ENCODE measurements at places on chromosomes 13 and 19. TPM values are rescaled to one million over a fixed set of nuclear protein-coding genes. Genes with fewer than 3 reads are reported as not detected.

The ZNF443 gene
- 1.2 TPM for polyA plus RNA-seq

The RXFP2 gene
- polyA plus RNA-seq: not detected

The LHB gene
- not detected for polyA plus RNA-seq

DNA sequence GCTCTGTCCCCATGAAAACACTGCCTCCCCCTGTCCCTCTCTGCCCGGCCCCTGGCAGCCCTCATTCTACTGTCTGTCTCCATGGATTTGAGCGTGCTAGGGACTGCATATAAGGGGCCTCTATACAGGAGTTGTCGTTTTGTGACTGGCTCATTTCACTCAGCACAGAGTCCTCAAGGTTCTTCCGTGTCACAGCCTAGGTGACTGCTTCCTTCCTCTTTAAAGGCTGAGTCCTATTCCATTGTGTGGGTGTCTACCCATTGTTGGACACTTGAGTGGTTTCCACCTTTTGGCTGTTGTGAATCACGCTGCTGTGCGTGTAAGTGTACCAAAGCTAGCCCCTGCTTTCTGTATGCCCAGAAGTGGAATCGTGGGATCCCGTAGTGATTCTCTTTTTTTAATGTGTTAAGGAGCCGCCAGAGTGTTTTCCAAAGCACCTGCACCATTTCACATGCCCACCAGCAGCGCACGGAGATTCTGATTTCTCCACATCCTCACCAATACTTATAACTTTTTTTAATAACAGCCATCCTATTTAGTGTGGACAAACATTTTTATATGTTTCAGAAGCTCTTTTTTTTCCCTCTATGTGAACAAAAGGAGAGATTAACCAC is 116.7 kb downstream of the COL4A2 start:
- H3K4me1 ChIP-seq: peaks cover 25% of the 10 kb centered on the region
- no peaks in the 10 kb centered on the region for H3K27me3 ChIP-seq
- H3K36me3 ChIP-seq: peaks cover 3% of the 10 kb centered on the region
- no peak overlapping the region for H3K27ac ChIP-seq
- DNase-seq: no peak

DNA sequence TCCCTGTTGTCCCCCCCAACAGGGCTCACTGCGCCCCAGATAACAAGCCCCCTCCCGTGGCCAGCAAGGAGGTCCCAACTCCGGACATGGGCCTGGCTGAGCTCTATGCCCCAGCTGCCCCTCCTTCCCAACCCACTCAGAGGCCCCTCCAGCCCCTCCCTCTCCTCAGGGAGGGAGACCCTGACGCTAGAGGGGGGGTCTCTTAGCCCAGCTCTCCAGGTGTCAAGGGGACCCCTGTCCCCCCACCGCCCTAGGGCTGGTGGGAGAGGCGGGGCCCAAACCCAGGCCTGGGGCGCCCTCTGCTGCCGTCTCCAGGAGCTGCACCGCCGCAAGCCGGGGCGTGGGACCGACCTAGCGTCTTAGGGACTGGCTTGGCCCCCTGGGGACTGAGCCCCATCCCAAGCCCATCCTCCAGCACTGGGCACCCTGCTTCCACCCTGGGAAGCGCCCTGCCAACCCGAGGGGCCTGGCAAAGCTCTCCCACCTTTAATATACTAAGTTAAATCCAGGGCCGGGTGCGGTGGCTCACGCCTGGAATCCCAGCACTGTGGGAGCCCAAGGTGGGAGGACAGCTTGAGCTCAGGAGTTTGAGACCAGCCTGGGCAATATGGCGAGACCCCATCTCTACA is 1.4 kb downstream of the GRIN3B start:
- no peak overlapping the region for H3K4me3 ChIP-seq
- peaks cover 20% of the 10 kb centered on the region for H3K27me3 ChIP-seq
- no peaks in the 10 kb centered on the region for H3K4me1 ChIP-seq
- no peak for DNase-seq
- H3K36me3 ChIP-seq: no peaks in the 10 kb centered on the region

GRCh38 chr13:36438594-36439483 is 6.5 kb downstream of the CCNA1 start:
- DNase-seq: no peak
- peaks cover 3% of the 10 kb centered on the region for H3K27me3 ChIP-seq
- no peak overlapping the region for H3K27ac ChIP-seq
- no peaks in the 10 kb centered on the region for H3K36me3 ChIP-seq

GRCh38 chr19:13597640-13598039 is 91.4 kb upstream of the CACNA1A start:
- no peak overlapping the region for H3K27ac ChIP-seq
- no peaks in the 10 kb centered on the region for H3K4me1 ChIP-seq

DNA sequence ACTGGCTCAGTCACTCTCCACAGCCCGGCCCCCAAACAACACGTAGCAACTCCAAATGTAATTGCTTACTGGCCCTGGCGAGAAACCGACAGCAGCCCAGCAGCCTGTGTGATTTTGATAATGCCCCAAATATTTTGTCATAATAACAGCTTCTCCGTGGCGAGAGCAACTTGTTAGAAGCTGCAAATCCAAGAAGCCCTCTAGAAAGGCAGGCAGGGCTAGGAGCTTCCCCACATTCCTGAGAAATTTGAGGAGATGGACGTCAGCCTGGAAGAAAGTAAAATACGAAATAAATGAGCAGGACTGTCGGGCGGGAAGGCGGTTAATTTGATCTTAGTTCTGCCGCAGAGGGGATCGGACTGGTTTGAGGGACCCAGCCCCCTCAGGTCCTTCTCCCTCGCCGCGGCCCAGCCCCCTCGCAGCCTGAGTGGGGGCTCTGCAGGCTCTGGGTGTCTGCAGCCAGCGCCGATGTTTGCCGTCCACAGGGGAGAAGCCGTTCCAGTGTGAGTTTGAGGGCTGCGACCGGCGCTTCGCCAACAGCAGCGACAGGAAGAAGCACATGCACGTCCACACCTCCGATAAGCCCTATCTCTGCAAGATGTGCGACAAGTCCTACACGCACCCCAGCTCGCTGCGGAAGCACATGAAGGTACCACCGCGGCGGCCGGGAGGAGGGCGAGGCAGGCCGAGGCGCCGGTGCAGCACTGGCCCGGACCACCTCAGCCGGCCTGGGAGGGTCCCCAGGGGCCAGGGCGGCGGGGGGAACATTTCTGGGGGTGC is 3.1 kb downstream of the ZIC2 start:
- peaks cover 74% of the 10 kb centered on the region for H3K27me3 ChIP-seq
- no peak overlapping the region for H3K27ac ChIP-seq
- H3K36me3 ChIP-seq: no peaks in the 10 kb centered on the region
- no peak for DNase-seq
- no peaks in the 10 kb centered on the region for H3K4me1 ChIP-seq

DNA sequence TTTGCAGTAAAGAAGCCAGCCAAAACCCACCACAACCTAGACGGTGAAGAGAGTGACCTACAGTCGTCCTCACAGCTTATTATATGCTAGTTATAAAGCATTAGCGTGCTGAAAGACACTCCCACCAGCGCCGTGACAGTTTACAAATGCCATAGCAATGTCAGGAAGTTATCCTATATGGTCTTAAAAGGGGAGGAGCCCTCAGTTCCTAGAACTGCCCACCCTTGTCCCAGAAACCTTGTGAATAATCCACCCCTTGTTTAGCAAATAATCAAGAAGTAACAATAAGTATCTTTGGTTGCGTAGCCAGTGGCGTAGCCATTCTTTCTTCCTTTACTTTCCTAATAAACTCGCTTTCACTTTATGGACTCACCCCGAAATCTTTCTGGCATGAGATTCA is 227.9 kb upstream of the ARGLU1 start:
- DNase-seq: no peak
- no peaks in the 10 kb centered on the region for H3K4me1 ChIP-seq
- no peak overlapping the region for H3K27ac ChIP-seq
- H3K27me3 ChIP-seq: no peaks in the 10 kb centered on the region
- no peaks in the 10 kb centered on the region for H3K36me3 ChIP-seq

- H3K36me3 ChIP-seq: no peaks in the 10 kb centered on the region
- peak; percentile 84 for DNase-seq
- no peaks in the 10 kb centered on the region for H3K27me3 ChIP-seq
Observed at GRCh38 chr19:45443462-45444317, 20.0 kb upstream of the ERCC1 start.

- no peak overlapping the region for H3K4me3 ChIP-seq
- H3K27ac ChIP-seq: no peak overlapping the region
- H3K4me1 ChIP-seq: no peaks in the 10 kb centered on the region
- no peaks in the 10 kb centered on the region for H3K27me3 ChIP-seq
Observed at GRCh38 chr13:51679616-51680015, 95.4 kb downstream of the WDFY2 start.

GRCh38 chr13:39931505-39931904 is 276.0 kb downstream of the COG6 start:
- no peaks in the 10 kb centered on the region for H3K4me1 ChIP-seq
- H3K4me3 ChIP-seq: no peak overlapping the region
- no peaks in the 10 kb centered on the region for H3K36me3 ChIP-seq
- DNase-seq: no peak
- no peak overlapping the region for H3K27ac ChIP-seq
- H3K27me3 ChIP-seq: no peaks in the 10 kb centered on the region

GRCh38 chr13:20984879-20985278 is 76.5 kb downstream of the LATS2 start:
- peaks cover 28% of the 10 kb centered on the region for H3K36me3 ChIP-seq
- no peak overlapping the region for H3K27ac ChIP-seq
- DNase-seq: no peak
- H3K4me3 ChIP-seq: no peak overlapping the region

DNA sequence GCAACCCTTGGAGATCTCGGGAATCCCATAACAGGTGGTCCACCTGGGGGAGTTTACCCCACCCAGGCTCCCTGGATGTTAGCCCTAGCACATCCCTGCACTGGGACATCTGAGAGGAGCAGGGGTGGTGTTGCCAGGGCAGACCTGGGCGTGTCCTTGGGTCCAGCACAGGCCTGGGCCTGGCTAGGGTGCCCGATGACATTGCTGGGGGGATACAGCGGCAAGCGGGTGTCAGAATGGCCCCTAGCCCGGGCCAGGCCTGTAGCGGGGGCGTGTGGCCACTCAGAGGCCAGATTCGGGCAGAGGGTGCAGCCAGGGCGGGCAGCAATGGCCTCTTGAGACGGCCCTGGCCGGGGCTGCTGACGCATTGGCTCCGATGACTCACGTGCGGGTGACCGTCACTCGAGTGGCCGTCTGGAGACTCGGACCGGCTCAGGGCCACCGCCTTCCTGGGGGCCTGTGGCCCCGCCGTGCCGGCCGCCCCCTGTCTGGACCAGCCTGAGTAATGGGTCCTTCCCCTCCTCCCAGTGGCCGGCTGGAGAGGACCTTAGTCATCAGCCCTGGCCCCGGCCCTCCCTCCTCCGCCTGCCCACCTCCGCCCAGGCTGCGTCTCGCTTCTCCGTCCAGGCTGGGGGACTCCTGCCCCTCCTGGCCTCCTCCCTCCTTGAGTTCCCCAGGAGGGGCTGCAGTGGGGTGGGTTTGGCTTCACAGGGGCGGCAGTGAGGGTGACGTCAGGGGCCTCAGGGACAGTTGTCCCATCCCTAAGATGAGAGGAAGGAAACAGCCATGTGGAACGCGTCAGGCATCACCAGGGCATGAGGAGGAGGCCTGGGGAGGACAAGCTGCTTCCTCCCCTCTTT is 23.2 kb upstream of the CRTC1 start:
- no peaks in the 10 kb centered on the region for H3K36me3 ChIP-seq
- DNase-seq: peak; percentile 47
- H3K4me3 ChIP-seq: no peak overlapping the region
- peaks cover 38% of the 10 kb centered on the region for H3K4me1 ChIP-seq
- peaks cover 3% of the 10 kb centered on the region for H3K27me3 ChIP-seq

All from fibroblast of lung (primary cell).